ENCODE measurements at places on chromosomes 4 and X.

GRCh38 chr4:75338352-75338880, 175.8 kb downstream of the RCHY1 start:
- DNase-seq: no peak

DNA sequence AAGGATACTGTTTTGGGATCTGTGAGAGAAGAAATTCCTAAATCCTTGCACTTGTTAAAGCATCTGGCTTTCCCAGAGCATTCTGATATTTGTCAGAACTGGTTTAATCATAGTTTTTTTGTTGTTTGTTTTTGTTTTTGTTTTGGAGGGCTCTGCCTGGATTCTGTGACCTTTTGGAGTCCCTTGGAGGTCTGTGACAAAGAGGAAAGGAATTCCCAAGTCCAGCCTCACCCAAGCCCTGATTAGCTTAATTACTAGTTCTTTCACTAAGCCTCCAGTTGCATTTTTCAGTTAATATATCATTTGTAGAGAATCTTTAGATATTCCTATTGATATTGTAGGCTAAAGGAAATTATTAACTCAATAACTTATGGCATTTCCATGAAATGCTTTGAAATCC, 711 bp downstream of the ACE2 start:
- peak; percentile 61 for DNase-seq

GRCh38 chr4:137387924-137388323, 144.4 kb downstream of the PCDH18 start:
- no peak for DNase-seq

GRCh38 chr4:68076194-68076593, 53.5 kb downstream of the TMPRSS11F start:
- no peak for DNase-seq

GRCh38 chrX:149371986-149372385, 133.1 kb downstream of the IDS start:
- DNase-seq: no peak

DNA sequence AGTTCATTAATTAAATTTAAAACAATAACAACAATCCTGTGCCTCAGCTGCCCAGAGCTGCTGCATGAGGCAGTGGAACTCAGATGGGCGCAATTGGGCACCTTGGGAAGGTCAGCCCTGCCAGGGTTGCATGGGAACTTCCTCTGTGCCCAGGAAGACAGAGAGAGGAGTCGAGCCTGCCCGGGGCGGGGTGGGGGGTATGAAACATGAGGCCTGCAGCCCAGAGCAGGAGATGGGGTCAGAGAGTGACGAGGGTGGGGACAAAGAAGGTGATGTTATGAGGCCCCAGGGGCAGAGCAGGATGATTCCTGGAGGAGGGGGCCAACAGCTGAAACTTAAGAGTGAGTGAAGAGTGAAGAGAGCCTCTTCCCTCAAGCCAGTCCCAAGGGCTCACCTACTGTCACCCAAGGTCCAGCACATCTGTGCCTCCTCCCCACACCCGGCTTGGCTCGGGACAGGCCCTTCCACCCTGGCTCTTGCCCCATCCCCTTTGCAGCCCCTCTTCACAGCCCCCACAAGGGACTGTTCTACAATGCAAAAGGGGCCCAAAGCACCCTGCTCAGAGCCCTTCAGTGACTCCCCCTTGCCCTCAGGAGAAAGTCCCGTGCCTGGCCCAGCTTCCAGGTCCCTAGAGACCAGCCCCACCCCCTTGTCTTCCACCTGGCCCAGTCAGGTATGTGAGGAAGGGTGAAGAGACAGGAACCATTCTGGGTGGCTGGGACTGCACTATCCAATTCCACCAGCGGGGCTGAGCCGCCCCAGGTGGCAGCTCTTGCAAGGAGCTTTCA, 31.4 kb downstream of the HMX1 start:
- peak; percentile 78 for DNase-seq

- no peak for DNase-seq
Measured at GRCh38 chr4:68267433-68267944, 22.0 kb upstream of the TMPRSS11B start.

DNA sequence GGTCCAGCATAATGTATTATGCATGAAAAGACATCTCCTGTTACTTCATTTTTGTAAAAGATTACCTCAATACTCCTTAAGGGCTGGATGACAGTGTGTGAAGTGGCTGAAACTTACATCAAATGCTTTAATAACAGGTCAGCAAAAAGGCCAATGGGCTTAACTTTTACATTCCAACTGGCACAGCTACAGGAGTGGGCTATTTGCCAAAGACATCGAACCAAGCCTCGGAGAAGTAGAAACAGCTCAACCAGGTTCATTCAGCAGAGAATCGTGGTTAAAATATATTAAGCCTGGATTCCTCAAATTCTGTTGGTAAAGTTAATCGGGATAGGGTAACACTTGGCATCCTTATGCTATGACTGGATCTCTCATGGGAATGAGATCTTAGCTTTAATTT, 639.7 kb downstream of the TRIML1 start:
- DNase-seq: no peak

DNA sequence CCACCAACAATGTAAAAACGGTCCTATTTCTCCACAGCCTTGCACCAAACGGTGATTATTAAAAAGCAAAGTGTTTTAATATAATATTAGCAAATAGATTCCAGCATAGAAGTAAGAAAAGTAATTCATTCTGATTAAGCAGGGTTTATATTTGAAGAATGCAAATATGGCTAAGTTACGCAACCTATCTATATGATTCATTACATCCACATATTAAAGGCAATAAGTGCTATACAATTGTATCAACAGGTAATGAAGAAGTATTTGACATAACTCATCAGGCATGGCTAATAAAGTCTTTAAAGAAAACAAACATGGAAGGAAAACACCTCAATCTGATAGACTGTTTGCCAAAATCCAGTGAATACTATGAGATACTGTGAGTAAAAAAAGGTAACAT, 29.0 kb downstream of the KCNE5 start:
- no peak for DNase-seq

GRCh38 chrX:38484607-38485498, 76.5 kb upstream of the TSPAN7 start:
- DNase-seq: no peak

DNA sequence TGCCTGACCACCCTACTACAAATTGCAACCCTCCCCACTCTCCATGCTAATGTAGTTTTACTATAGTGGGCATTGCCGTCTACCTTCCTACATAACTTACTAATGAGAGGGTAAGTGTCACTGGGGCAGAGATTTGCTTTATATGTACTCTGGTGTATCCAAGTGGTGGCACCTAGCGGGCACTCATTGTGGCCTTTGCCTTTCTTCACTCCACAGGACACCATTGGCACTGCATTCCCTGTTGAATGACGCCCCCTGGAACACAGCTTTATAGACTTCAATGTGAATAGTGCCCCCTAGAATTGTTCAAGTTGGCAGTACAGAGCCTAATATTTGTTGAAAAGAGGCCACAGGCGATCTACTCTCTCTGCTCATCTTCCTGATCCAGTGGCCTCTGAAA, 215.8 kb downstream of the MID1IP1 start:
- no peak for DNase-seq

DNA sequence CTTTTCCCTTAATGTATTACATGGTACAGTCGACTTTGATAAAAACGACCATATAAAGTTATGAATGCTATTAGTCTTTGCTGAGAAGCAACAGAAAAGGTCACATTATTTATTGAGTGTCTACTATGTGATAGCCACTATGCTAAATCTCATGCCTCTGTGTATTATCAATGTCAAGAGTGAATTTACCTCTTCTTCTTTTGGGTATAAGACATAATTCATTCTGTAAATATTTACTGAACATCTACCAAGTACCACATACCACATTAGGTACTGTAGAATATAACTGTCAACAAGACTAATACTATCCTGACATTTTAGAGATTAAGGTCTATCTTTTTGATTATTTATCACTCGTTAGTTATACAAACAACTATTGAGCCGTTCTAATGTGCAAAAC, 268.7 kb upstream of the FTHL17 start:
- no peak for DNase-seq

- peak; percentile 59 for DNase-seq
Measured at GRCh38 chrX:9525511-9526248, 60.8 kb downstream of the TBL1X start.

Measured in islet precursor cell (in vitro differentiated cells).